Renal cortex interstitium (tissue), 15 donors: ENCODE measurements at places on chromosomes 4 and X.

DNA sequence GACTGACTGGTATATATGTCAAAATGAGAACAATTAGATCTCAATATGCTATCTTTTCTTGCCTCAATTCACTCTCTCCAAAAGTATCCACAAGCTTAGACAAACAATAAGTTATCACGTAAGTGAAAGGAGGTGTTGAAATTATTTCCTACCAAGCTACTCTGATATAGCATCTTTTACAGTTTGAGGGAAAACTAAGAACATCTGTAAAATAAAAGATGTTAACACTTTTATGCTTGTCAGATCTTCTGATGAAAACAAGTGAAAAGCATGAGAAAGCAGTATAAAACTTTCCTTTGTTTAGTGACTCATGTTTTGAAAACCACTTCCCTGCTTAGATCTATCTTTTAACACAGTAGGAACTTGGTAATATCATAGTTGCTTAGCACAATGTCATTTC lies 8.4 kb upstream of the MAB21L2 start:
- DNase-seq: no peak

GRCh38 chrX:101347859-101348451 lies 587 bp downstream of the TIMM8A start:
- no peak for DNase-seq

DNA sequence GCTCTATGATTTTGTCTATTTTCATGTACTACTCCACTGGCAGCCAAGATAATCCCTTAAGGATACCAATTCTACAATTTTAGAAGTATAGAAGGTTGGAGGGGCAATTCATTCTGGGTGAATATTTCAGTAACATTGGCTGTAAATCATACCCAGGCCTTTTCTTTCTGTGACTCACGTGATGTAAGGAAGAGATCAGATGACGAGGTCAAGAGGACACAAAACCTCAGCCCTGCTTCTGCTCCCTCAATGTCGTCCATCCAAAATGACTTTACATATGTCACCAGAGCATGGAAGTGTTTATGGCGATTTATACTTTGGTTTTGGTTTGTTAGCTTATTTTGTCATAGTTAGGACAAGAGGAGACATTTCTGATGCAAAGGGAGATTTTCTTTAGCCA lies 70.7 kb upstream of the SLC4A4 start:
- DNase-seq: no peak

DNA sequence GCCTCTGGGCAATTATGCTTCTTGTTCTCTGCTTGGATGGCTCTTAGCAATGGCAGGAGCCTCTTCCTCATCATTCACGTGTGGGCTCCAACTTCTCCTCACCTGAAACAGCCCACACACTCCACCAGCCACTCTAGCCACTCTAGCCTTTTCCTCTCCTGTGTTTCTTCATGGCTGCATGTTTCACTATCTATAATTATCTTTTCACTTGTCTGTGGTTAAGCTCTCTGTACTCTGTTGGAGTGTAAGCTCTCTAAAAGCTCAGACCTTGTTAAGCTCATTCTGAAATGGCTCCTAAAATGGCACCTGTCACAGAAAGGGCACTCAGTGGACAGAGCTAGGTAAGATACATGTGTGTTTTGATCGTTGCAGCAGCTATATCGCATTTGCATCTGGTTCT lies 80.0 kb downstream of the SH3KBP1 start:
- no peak for DNase-seq

DNA sequence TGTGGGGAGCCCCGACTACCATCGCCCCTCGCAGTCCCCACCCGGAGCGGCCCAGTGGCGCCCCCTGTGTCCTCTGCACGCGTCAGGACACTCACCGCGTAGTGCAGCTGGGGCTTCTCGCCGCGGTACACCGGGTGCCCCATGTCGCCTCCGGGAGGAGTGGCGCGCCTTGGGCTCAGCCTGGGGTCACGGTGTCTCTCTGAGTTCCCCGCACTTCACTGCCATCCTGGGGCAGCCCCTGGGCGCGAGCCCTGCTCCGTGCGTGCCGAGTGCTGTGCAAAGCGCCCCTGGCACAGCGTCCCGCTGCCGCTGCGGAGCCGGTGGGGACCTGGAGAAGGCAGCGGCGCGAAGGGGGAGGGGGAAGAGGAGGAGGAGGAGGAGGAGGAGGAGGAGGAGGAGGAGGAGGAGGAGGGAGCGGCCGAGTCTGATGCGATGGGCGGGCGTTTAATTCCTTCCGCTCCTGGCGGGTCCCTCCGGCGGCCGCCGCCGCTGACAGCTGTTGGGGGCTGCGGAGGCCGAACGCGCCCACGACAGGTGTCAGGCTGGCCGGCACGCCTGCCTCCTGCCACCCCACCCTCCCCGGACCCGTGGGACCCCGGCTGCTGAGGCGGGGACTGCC lies 134.3 kb downstream of the AMELX start:
- DNase-seq: no peak

GRCh38 chrX:43592597-43592996 lies 63.5 kb upstream of the MAOA start:
- no peak for DNase-seq

DNA sequence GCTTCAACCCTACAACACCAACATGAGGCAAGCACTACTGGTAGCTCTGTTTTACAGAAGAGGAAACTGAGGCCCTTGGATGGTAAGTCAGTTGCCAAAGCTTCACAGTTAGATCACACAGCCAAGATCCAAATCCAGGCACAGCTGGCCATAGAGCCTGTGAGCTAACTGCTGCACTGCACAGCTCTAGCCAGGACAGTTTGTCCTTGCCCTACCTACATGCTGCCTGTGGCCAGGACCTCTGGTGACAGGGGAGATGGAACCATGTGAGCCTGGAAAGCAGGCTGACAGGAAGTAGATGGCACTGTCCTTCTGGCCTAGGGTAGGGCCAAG lies 257.8 kb downstream of the FBXW7 start:
- no peak for DNase-seq

DNA sequence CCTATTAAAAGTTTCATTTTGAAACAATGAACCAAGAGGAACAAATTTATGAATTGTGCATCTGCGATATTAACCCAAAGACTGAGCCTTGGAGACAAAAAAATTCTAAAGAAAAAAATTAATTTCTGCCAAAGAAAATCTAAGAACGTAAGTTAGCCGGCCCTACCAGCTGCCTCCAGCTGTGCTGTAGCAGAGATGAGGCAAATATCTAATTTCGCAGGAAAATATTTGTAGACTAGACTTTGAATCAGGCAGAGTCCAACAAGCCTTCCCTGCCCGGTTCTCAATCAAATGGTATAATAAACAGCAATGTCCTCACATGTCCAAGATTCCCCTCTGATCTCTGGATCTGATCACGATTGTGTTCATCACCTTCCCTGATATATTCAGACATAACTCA lies 21.2 kb upstream of the SMIM20 start:
- no peak for DNase-seq

- no peak for DNase-seq
Observed at GRCh38 chr4:77151241-77151640, 5.8 kb upstream of the CCNG2 start.

GRCh38 chr4:141246683-141247429 lies 26.2 kb downstream of the ZNF330 start:
- DNase-seq: no peak

DNA sequence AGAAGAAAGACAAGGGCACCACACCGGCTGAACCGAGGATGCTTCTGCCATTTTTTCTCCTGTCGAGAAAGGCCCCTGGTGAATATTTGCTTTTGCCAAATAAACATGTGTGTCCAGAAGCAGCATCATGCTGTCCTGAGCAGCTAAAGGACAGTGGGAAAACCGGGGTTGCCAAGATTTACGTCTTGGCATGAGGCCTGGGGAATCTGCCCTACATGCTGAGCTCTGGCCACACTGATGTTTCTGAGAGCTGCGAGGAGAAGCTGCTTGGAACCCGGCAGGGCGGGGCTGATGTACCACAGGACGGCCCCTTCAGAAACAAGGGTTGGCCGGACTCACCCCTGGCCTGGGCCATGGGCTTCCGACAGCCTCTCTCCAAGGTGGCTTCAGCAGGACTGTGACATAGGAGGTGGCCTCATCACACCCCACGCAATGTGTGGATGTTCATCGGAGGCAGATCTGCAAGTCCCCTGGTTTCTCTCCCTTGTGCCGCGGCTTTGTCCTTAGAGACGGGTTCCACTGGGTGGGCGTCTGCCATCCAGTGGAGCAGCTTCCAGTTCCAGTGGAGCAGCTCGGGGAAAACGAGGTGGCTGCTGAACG lies 42.2 kb upstream of the SORCS2 start:
- no peak for DNase-seq

GRCh38 chrX:28223991-28224390 lies 242.7 kb upstream of the DCAF8L1 start:
- DNase-seq: no peak

DNA sequence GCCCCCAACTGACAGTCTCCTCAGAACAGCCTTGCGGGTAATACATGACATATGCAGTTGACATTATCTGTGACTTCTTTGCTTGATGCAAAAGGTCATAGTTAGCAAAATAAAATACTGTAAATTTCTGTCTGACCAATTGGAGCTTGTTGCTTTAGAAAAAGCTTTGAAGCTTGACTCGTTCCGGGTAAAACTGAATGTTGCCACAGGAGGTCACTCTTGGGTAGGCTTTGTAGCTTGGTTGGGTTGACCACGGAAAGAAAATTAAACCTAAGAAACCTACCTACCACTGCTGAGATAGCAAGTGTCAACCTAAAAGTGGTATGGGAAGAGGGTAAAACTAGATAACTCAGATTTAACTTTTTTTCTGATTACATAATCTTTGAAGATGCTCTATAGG lies 23.2 kb downstream of the PRPS2 start:
- peak; percentile 45 for DNase-seq

- DNase-seq: no peak
Observed at GRCh38 chrX:68897118-68897945, 68.5 kb downstream of the EFNB1 start.

GRCh38 chrX:34350561-34351335 lies 218.6 kb upstream of the FAM47A start:
- DNase-seq: no peak

DNA sequence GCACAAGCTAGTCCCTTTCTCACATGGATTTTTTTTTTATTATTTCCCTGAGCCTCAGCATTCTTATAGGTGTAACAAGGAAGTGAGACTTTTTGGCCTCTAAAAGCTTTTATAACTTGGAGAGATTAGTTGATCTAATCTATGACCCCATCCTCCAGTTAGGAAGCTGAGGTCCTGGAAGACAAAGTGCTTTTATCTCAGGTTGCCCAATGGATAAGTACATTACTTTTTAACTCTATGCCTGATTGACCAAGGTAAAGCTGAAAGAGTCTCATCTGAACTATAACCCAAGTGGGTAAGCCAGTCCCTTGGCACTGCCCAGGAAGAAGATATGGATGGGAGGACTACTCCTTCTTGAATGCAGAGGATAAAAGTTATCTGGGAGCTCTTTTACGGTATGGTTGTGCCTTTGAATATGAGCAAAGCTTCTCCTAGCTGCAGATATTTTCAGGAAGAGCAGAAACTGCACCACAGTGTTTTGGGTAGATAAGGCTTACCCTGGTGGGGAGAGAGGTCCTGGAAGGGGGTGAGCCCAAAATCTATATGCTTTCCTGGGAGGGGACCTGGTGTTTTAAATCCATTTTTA lies 40.2 kb downstream of the VSIG4 start:
- DNase-seq: no peak

DNA sequence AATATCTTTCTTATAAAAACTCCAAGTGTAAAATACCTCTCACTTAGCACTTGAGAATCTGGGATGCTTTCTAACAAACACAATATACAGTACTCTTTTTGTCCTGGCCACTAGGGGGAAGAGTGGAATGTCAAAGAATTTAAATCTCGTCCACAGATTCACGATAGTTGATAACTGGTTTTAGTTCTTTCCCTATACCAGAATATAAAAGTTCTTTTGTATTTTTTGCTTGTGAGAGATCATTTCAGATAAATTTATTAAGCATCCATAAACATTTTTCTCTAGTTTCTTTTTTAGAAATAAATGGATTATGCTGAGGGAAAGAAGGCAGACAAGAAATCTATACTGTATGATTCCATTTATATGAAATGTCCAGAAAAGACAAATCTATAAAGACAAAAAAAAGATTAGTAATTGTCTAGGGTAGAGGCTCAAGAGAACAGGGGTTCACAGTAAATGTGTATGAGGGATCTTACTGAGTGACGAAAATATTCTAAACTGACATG lies 50.4 kb downstream of the MGARP start:
- DNase-seq: peak; percentile 56

- DNase-seq: no peak
Observed at GRCh38 chr4:535924-536281, 36.9 kb downstream of the PIGG start.

- DNase-seq: no peak
Observed at GRCh38 chr4:38800961-38801450, 3.6 kb downstream of the TLR1 start.

DNA sequence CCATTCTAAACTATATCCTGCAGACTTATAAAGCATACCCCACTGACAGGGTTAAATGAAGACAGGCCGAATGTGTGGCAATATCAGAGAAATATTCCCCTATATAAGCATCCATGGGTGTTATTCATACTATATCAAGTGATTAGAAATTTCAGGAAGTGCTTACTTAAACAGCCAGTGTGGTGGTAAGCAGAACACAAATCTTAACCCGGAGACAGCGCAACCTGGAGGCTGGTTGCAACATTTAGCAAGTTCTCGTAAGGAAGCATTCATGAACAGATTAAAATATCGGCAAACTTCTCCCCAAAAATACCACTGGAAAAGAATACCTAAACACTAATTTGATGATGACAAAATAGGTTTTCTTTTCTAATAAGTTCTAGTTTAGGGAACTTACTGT lies 261.2 kb downstream of the CBLL2 start:
- no peak for DNase-seq

GRCh38 chrX:20378233-20378920 lies 111.7 kb upstream of the RPS6KA3 start:
- no peak for DNase-seq

DNA sequence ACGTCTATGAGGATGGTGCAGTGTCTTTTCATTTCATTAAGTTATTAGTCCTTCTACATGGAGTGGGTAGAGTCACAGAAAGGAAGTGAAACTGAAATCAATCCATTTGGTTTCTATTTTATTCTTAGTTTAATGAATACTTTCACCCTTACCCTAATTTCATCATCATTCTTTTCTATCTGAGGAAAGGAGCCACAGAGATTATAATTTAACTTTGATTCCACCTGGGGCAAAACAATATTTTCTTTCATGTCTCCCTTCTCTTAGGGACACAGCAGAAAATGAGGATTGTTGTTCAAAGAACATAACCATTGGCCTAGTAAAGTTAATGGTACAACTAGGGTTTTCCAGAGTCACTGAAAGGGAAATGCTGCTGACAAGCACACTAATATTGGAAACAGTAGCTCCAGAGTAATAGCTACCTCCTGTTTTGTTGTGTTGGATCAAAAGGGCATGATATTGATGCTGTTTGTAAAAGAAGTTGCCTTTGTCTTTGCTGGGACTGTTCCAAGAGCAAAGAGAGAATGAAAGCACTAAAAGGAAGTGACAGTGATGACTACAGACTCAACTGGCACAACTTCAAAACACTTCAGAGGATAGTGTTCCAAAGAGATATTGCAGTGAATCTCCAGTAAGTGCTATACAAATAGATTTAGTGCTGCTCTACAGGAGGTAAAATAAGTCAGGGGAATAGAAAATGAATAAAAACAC lies 247.1 kb upstream of the PITX2 start:
- DNase-seq: no peak
